ENCODE measurements at places on chromosomes 3 and 15.

DNA sequence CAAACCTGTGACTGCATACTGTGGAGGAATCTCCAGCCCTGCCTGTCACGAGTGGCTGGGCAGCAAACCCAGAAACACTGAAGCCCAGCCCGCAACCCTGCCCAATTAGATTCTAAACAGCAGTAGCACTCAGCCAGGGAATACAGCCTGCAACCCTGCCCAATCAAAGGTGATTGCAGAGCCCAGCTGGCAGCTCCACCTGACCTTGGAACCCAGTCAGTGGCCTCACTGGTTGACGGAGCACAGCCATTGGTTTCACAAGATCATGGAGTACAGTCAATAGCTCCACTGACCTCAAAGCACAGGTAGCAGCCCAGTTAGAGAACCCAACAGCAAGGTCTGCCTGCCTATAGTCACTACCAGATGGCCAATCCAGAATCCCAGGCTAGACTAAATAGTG, 35.2 kb upstream of the MYLK start:
- DNase-seq = no peak

GRCh38 chr3:52532517-52532837, 1.2 kb downstream of the NT5DC2 start:
- DNase-seq = no peak

DNA sequence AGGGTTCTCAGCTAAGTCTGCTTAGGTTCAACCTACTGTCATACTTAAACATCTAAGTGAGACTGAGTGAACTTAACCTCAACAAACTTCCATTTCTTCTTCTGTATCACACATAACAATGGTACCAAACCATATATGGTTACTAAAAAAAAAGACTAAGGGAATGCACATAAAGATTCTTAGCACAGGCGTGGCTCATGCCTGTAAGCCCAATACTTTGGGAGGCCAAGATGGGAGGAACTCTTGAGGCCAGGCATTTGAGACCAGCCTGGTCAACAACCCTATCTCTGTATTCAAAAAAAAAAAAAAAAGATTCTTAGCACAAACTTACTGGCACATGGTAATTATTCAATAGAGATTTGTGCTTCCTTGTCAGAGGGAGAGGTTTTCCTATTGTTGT, 57.9 kb downstream of the ACAP2 start:
- no peak for DNase-seq

DNA sequence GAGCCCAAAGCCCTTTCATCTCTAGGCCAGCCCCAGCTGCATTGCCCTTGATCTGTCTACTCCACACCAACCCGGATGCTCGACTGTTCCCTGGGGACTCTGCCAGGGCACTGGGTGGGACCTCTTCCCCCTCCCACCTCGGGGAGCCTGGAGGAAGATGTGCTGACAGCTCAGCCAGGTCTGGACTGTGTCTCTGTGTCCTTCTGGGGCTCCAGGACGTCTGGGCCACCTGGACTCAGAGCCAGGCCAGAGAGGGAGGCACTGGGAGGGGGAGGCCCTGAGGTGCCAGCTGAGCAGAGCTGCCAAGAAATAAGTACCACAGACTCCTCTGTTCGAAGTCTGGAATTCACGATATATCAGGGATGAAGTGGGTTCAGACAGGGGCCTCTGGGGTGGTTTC, 5.8 kb upstream of the HCN4 start:
- no peak for DNase-seq

GRCh38 chr3:193863657-193864357, 270.8 kb downstream of the OPA1 start:
- DNase-seq = no peak

DNA sequence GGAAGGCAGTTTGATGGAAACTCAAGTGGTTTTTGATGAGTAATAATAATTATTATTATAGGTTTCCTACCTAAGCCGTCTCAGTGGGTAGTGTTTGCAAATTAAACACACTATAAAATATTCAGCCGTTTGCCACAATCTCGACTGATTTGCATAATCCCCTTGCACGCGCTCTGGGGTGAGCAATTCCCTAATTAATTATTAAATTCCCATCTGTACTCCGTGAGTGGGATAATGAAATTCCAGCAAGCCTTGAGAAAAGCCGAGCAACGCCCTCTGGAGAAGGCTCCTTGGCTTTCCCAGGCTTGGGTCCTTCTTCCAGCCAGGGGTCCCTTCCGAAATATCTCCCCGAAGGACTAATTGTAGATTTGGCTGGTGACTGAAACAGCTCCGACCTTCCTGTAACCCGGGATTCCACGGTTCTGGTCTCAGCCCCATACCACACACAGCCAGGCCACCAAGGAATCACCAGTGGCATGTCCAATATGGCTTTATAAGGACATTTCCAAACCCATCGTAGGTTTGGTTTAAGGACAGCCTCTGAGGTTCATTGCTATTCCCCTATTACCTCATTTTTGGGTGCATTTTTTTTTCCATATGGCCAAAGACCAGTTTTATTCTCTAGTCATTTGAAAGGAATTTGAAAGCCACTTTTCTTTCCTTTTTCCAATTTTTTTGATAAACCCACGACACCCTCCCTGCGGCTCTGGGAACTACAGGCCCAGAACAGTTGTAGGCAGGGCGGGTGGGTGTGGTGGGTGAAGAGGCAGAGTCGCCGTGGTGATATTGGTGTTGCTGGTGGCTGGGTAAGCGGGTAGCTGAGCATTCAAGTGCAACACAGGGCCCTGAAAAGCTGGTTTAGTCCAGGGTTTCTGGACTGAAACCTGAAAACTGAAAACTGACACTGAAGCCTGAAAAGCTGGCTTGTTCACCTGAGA, 33.2 kb upstream of the RGMA start:
- DNase-seq = no peak

DNA sequence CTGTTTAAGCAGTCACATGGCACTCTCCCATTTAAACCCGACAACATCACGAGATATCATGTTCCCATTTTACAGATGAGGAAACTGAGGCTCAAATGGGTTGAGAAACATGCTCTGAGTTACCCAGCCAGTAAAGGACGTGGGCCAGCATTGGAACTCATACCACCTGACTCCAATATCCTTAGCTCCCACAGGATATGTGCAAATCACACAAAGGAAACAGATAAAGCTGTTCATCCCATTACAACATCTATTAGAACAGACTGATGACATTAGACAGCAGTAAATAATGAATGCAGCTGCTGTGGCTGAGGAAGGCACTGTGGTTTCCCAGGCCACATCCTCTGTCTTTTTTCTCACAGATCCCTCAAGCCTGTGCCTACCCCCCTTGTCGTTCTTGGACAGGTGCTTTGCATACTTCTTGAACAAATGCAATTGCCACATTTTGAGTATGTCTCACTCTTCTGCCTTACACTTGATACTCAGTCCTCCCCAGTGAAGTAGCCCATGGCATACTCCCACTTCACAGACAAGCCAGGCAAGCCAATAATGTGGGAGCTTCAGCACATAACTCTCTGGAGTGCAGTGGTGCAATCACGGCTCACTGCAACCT, 17.7 kb downstream of the FRMD4B start:
- DNase-seq = no peak

DNA sequence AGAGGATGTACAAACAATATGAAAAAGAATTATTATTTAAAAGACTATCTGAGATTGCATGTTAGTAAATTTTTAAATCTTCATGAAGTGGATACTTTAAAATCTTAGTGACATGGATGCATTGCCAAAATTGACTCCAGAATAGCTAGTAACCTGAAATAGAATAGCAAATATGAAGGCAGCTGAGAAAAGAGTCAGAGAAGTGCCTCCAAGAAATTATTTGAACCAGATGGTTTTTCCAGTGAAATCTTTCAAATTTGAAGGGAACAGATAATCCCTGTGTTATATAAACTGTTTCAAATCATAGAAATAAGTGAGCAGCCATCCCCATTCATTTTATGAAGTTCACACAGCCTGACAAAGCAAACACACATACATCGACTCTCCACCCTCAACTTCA, 29.6 kb downstream of the FSIP1 start:
- DNase-seq = no peak

DNA sequence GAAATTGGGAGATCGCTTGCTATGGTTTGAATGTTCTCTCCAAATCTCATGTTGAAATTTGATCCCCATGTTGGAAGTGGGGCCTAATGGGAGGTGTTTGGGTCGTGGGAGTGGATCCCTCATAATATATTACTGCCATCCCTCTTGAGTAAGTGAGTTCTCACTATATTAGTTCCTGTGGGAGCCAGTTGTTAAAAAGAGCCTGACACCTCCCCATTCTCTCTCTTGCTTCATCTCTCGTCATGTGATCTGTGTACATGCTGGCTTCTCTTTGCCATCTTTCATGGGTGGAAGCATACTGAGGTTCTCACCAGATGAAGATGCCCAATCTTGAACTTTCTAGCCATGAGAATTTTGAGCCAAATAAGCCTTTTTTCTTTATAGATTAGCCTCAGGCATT, 43.0 kb upstream of the IL20RB start:
- no peak for DNase-seq

- DNase-seq = no peak
Measured at GRCh38 chr3:108406661-108407206, 103.7 kb downstream of the MYH15 start.

- DNase-seq = no peak
Measured at GRCh38 chr3:155912579-155913190, 42.2 kb downstream of the GMPS start.

- no peak for DNase-seq
Measured at GRCh38 chr3:107260207-107260606, 117.0 kb upstream of the CCDC54 start.

GRCh38 chr3:42094128-42094527, 3.0 kb downstream of the TRAK1 start:
- DNase-seq = no peak

DNA sequence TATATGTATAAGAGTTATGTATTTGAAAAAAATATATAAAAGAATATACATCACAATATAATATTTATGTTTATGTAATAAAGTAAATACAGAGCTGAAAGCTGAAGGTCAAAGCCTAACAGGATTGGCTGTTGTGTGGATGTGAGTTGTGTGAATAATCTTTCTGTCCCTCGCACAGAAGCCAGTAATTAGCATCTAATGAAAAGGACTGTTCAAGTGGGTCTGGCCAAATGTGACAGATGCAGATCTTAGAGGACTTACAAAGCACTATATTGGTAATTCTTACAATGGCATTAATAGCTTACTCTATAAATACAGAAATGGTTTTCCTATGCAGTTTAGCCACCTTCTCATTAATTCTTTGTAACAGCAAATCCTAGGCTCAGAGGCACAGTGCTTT, 2.4 kb downstream of the MKRN3 start:
- no peak for DNase-seq

GRCh38 chr15:96160800-96161199, 169.7 kb upstream of the NR2F2 start:
- DNase-seq = no peak

DNA sequence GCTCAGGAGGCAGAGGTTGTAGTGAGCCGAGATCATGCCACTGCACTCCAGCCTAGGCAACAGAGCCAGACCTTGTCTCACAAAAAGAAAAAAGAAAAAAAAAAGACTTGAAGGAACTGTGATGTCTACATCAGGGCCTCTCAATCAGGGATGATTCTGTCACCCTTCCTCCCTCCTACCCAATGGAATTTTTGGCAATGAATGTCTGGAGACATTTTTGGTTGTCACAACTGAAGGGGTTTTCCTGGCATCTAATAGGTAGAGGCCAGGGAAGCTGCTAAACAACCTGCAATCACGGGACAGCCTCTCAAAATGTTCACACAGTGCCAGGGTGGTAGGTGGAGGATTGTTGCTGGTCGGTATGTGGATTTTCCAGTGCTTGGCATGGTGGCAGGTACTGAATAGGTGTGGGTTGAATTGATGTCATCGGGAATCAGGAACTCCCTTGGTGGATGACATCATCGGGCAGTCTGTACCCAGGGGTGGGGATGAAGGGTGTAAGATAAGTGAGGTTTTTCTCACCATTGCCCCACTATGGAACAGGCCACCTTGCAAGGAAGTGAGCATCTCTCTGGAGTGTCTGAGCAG, 71.3 kb downstream of the MESD start:
- DNase-seq = no peak

- no peak for DNase-seq
Measured at GRCh38 chr15:49723981-49724380, 103.1 kb downstream of the DTWD1 start.

DNA sequence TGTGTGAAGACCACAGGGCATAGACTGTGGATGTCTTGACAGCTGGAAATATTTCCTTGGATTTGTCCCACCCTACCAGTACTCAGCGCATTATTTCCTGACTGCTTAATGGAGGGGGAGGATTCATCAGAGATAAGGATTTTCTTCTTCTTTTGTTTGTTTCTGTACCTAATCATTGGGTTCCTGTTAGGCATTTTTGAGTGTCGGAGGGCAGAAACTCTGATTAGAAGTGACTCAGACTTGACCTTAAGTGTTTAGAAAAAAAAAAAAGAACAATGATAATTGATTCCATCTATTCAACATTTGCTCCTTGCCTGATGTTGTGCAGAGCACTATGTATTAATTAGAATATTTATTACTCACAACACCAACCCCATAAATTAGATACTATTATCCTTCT, 78.5 kb upstream of the SYNPR start:
- no peak for DNase-seq

- no peak for DNase-seq
Measured at GRCh38 chr15:67590191-67590590, 47.7 kb downstream of the MAP2K5 start.

GRCh38 chr3:45639044-45639392, 44.5 kb downstream of the LIMD1 start:
- no peak for DNase-seq

DNA sequence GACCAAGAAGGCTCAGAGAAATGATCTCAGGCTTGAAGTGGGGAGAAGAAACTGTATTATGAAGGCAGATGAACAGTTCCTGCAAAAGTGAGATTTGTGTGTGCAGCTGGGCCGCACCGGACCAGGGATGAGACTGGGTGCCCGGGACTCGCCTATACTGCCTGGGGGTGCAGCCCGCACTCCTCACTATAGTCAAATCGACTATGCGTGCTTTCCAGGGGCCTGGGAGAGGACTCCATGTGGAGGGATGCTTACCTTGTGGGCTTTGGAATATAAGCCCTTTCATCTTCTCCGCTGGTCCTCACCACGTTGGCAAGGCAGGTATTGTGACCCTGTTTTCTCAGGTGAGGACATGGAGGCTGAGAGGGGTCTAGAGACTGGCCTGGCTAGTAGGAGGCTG, 32.9 kb upstream of the APOD start:
- no peak for DNase-seq

GRCh38 chr15:40538976-40539375, 25.9 kb downstream of the CCDC32 start:
- no peak for DNase-seq

DNA sequence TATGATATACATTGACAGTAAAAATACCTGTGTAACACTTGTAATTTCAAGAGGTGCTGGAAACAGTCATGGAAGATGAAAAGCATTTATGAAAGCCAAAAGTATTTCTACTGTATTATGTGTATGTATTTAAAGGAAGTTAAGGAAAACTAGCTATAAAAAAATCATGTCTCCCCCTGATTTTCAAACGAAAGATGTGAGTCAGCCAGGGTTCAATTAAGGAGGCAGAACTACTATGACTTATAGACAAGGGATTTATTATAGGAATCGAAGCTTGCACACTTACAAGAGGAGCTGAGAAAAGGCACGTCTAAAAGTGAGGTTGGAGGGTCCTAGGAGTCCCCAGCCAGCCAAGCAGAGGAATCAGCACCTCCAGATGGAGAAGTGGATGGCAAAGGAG, 119.4 kb downstream of the SUCLG2 start:
- DNase-seq = no peak

GRCh38 chr15:29220852-29221251, 48.8 kb downstream of the NSMCE3 start:
- DNase-seq = no peak
